ENCODE measurements at places on chromosomes 11 and 22.
A peak's percentile ranks its signal among the peaks of the same experiment; 100 is the strongest.

DNA sequence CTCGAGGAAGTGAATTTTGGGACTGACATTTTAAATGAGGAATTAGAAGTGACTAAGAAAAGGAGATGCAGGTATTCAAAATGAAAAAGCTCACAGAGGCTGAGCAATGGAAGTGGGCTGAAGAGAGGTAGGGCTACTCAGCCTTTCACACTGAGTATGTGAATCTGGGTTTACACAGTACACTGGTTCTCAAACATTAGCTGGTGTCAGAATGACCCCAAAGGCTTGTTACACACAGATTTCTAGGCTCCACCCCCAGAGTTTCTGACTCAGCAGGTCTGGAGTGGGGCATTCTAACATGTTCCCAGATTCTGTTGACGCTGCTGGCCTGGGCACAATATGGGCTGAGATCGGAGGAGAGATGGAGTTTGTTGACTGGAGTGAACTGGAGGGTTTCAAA, 32.8 kb downstream of the CADM1 start:
- no peak overlapping the region for H3K4me3 ChIP-seq
- H3K27me3 ChIP-seq, result no peaks in the 10 kb centered on the region
- H3K36me3 ChIP-seq, result no peaks in the 10 kb centered on the region
- no peaks in the 10 kb centered on the region for H3K4me1 ChIP-seq

DNA sequence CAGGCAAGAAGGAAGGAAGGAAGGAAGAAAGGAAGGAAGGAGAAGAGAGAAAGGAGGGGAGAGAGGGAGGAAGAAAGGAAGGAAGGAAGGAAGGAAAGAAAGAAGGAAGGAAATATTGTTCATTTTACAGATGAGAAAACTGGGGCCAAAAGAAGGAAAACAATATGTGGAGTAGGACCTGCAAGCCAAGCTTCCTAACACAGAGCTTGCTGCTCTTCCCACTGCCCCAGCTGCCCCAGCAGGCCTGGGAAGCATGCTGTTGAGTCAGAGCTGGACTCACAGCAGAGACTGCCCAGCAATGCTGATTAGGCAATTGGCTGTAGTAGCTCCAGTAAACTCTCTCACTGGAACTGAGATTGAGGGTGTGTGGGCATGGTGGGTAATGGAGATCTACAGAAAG, 42.6 kb upstream of the SMCO4 start:
- peaks cover 20% of the 10 kb centered on the region for H3K27me3 ChIP-seq
- no peak overlapping the region for H3K4me3 ChIP-seq
- no peak overlapping the region for H3K27ac ChIP-seq
- H3K36me3 ChIP-seq, result no peaks in the 10 kb centered on the region

DNA sequence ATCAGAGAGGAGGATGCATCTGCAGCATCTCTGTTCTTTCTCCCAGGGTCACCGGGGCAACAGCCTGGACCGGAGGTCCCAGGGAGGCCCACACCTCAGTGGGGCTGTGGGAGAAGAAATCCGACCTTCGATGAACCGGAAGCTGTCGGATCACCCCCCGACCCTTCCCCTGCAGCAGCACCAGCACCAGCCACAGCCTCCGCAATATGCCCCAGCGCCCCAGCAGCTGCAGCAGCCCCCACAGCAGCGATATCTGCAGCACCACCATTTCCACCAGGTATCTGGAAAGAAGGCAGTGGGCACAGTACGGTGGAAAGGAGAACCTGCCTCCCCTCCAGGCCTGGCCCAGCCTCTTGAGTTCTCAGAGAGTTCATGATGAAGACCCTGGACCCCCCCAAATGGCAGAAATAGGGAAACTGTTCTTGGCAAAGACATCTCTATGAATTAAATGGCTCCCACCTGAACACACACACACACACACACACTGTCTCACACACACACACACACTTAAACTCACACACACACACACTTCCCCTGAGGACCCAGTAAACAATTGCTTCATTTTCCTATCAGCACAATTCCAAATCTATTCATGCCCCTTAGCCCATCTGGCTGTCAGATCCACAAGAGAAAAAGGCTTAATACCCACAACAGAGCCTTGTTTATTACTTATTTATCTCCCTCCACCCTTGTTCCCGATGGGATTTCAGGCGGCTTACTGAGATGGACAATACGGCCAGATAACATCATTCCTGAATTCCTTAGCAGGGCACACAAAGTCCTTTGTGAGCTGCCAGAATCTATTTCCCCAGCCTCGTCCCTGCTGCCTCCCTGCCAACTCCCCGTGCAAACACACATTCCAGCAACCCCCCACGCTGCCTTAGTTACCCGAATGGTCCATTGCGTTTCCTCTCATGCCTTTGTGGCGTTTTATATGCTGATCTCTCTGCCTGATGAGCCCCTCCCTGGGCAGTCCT, 8.1 kb downstream of the TMA7B start:
- H3K36me3 ChIP-seq, result peaks cover 88% of the 10 kb centered on the region
- H3K27me3 ChIP-seq, result no peaks in the 10 kb centered on the region
- H3K4me3 ChIP-seq, result no peak overlapping the region
- DNase-seq, result no peak
- peaks cover 12% of the 10 kb centered on the region for H3K4me1 ChIP-seq
- no peak overlapping the region for H3K27ac ChIP-seq

GRCh38 chr11:37558619-37559210, 960.7 kb upstream of the RAG2 start:
- H3K36me3 ChIP-seq, result no peaks in the 10 kb centered on the region
- no peak overlapping the region for H3K4me3 ChIP-seq
- H3K27me3 ChIP-seq, result no peaks in the 10 kb centered on the region
- DNase-seq, result no peak
- H3K4me1 ChIP-seq, result no peaks in the 10 kb centered on the region

GRCh38 chr11:25536289-25536688, 795.6 kb upstream of the ANO3 start:
- H3K27ac ChIP-seq, result no peak overlapping the region
- DNase-seq, result no peak
- no peak overlapping the region for H3K4me3 ChIP-seq
- no peaks in the 10 kb centered on the region for H3K4me1 ChIP-seq

GRCh38 chr11:63832336-63832735, 6.6 kb upstream of the MARK2 start:
- H3K4me1 ChIP-seq, result peaks cover 3% of the 10 kb centered on the region
- no peaks in the 10 kb centered on the region for H3K27me3 ChIP-seq
- no peak for DNase-seq
- H3K36me3 ChIP-seq, result peaks cover 8% of the 10 kb centered on the region
- H3K4me3 ChIP-seq, result no peak overlapping the region
- H3K27ac ChIP-seq, result no peak overlapping the region

DNA sequence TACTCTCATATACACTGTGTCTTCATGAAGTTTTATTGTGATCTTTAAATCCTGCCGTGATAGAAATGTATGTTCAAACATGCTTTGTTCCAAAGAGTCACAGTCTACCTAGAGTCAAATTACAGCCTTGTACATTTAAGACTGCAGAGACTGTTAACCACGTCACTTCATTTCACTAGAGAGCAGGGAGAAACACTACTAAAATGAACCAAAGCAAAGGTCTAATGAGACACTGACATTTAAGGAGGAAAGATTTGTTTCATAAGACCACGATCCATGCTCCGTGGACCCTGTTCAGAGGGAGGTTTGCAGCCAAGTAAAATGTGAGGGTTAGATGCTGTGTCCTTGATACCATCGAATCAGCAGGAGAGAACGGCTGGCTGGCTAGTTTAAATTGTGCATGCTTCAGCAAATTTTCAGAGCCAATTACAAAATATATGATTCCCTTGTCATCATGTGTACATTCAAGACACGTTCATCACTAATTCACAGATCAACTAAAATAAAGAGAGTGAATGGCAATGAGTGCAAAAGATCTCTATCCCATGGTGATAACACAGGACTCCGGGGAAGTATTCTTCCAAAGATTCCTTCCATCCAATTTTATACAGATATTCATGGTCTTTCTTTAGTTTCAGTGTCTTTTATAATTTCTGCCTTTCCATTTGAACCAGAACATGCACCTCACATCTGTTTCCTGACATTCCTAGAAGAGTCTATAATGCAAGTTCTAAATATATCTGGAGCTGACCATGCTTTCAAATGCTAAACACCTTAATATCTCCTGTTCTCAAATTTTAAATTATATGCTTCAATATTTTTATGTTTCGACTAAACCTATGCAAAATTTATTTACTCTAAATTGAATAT, 960.9 kb upstream of the FAT3 start:
- H3K27me3 ChIP-seq, result no peaks in the 10 kb centered on the region
- no peaks in the 10 kb centered on the region for H3K36me3 ChIP-seq
- no peak overlapping the region for H3K27ac ChIP-seq
- no peak for DNase-seq

DNA sequence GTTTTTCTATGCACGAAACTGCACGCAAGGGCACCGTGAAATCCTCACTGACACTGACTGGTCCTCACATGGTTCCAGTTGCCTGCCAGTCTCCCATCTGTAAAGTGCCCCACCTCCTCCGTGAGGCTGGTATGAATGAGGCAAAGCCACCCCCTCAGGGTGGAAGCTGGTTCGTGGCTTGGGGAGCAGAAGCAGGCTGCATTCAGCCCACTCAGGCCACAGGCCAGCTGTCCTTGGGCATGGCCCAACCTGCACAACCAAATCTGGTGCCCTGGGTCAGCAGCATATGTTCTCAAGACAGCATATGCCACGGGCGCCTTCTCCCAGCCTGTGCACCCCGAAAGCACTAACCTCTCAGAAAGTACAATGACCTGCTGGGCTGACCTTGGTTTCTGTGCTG, 29.3 kb downstream of the SERPINH1 start:
- DNase-seq, result no peak
- no peaks in the 10 kb centered on the region for H3K36me3 ChIP-seq

DNA sequence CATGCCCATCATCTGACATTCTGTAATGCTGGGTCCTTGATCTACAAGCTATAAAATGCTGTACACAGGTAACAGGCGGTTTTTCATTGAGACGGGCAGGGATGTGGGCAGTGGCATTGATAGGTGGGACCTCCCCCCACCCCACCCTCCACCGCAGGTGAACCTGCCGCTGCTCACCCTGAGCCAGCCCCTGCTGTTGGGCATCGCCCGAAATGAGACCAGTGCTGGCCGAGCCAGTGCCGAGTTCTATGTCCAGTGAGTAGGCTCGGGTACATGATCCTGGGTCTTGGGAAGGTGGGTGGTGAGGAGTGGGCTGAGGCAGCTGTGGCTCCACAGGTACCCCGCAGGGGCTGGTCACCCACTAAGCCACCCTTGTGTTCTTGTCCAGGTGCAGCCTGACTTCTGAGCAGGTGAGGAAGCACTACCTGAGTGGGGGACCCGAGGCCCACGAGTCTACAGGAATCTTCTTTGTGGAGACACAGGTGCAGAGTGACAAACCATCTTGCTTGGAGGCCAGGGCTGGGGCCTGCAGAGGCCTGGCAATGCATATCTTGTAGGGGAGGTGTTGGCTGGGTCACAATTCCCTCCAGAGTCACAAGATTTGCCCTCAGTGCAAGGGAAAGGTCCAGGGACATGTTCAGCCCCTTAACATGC, 1.1 kb upstream of the DNAJC4 start:
- H3K27me3 ChIP-seq, result no peaks in the 10 kb centered on the region
- peaks cover 22% of the 10 kb centered on the region for H3K4me1 ChIP-seq

GRCh38 chr11:117973503-117973860, 12.7 kb upstream of the IL10RA start:
- peaks cover 80% of the 10 kb centered on the region for H3K4me1 ChIP-seq
- no peak for DNase-seq
- no peak overlapping the region for H3K4me3 ChIP-seq
- H3K36me3 ChIP-seq, result peaks cover 38% of the 10 kb centered on the region
- H3K27me3 ChIP-seq, result no peaks in the 10 kb centered on the region

- no peak for DNase-seq
- no peak overlapping the region for H3K4me3 ChIP-seq
- no peaks in the 10 kb centered on the region for H3K4me1 ChIP-seq
- H3K27ac ChIP-seq, result no peak overlapping the region
Observed at GRCh38 chr22:37991731-37992442, 7.5 kb upstream of the SOX10 start.

- no peak overlapping the region for H3K27ac ChIP-seq
- peaks cover 16% of the 10 kb centered on the region for H3K27me3 ChIP-seq
- DNase-seq, result no peak
- H3K4me1 ChIP-seq, result no peaks in the 10 kb centered on the region
Observed at GRCh38 chr11:19359221-19360000, 118.7 kb upstream of the E2F8 start.

DNA sequence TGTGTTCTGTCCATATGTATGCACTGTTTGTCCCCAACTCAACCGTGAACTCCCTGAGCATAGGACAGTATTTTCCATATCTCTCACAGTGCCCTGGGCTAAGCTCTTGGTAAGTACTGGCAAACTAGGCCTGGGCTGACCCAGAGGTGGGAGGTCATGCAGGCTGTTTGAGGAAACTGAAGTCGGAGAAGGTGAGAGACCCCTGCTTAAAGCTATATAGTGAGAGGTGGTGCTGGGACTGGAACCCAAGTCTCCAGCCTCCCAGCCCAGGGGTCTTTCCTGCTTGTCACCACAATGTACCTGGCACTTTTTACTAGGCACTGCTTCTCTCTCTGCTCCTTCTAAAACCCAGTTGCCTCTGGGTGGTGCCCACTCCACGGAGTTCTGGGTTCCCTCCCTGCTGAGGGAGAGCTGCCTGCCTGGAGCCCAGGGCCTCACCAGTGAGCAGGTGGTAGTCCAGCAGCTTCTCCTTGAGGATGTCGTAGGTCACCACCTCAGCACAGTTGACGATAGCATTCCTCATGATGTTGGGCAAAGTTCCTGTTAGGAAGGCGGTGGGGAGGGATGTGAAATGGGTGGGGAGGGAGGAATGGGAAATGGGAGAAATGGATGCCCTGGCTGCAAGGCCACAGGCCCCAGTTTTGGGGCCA, 4.7 kb downstream of the UCP3 start:
- peaks cover 33% of the 10 kb centered on the region for H3K36me3 ChIP-seq
- peaks cover 51% of the 10 kb centered on the region for H3K4me1 ChIP-seq
- H3K4me3 ChIP-seq, result no peak overlapping the region
- peak overlapping the region; percentile 48 for H3K27ac ChIP-seq

- no peak overlapping the region for H3K27ac ChIP-seq
- no peak for DNase-seq
- H3K4me3 ChIP-seq, result no peak overlapping the region
Observed at GRCh38 chr11:131677828-131678470, 307.5 kb downstream of the NTM start.

DNA sequence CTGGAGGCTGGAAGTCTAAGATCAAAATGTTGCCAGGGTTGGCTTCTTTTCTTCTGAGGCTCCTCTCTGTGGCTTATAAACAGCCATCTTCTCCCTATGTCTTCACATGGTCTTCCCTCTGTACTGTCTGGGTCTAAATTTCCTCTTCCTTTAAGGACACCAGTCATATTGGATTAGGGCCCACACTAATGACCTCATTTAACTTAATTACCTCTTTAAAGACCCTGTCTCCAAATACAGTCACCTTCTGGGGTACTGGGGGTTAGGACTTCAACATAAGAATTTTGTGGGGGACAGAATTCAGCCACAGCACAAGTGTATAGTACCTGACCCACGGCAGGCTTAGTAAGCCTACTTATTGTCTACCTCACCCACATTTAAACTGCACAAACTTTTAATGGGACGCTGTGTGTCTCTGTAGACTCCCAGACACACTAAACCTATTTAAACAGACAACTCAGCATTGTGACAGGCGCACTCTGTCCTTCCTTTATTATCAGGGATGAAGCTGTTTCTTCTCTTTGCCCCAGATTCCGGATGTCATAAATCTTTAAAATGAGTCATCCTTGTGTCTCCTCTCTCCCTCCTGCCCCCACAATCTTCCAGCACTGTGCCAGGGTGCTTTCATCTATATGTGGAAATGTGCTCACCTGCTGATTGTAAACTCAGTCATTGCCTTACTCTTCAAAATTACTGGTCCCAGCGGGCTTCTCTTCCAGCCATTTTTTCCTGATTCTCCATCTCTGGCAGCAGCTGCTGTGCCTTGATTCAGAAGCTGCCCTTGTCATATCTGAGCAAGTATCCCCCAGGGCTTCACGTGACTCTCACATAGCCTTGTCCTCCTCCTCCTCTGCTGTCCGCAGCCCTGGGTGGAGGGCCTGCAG, 5.4 kb upstream of the MAPK8IP1 start:
- DNase-seq, result no peak
- no peak overlapping the region for H3K27ac ChIP-seq
- H3K4me3 ChIP-seq, result no peak overlapping the region
- H3K27me3 ChIP-seq, result peaks cover 2% of the 10 kb centered on the region
- H3K4me1 ChIP-seq, result peaks cover 3% of the 10 kb centered on the region
- peaks cover 28% of the 10 kb centered on the region for H3K36me3 ChIP-seq

Data from activated T-helper 2 cell treated with anti-CD3 and anti-CD28 coated beads, Interferon-gamma antibody, Interleukin-2, Interleukin-4, amounts not matched to agents 10 μg/mL and 5 μg/mL and 100 μg/mL, durations not matched to agents 14 hours and 24 hours and 36 hours (primary cell).